ENCODE measurements at places on chromosomes 1 and 21. TPM values are rescaled to one million over a fixed set of nuclear protein-coding genes. Genes with fewer than 3 reads are reported as not detected.

GRCh38 chr1:66316464-66317247, 217.3 kb upstream of the SGIP1 start:
- no peak for DNase-seq

GRCh38 chr1:193005785-193006184, 53.4 kb downstream of the UCHL5 start:
- no peak for DNase-seq

GRCh38 chr1:232248276-232248820, 381.6 kb downstream of the SIPA1L2 start:
- DNase-seq: no peak

- no peak for DNase-seq
Observed at GRCh38 chr1:33361532-33362235, 40.8 kb upstream of the A3GALT2 start.

DNA sequence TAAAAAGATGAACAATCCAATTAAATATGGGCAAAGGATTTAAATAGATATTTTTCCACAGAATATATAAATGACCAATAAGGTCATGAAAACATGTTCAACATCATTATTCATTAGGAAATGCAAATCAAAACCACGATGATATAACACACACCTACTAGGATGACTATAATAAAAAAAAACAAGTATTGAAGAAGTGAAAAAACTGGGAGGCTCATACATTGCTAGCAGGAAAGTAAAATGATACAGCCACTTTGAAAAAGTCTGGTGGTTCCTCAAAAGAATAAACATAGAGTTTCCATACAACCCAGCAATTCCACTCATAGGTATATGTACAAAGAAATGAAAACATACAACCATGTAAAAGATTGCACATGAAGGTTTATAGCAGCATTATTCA, 75.7 kb upstream of the RAB4A start:
- no peak for DNase-seq

GRCh38 chr1:214349781-214350180, 68.8 kb downstream of the SMYD2 start:
- DNase-seq: no peak

Gene SLC37A1
- 5.9 TPM for total RNA-seq

DNA sequence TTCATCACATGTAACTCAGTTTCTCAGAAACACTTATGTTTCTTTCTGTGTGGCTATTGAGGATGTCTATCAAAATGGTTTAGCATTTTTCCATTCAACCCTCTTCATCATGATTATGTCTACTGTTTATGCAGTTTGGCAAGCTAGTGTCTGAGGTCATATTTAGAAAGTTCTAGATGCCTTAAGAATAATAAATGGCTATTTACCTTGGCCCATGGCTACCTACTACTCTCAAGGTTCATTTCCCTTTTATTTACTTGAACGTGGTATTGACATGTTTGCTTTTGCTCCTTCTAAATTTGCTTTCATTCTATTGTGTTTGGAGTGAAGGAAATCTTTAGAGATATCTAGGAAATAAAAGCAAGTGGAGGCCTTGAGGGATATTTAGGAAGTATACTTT, 193.7 kb upstream of the OLFM3 start:
- DNase-seq: no peak

Gene RNF186
- not detected for total RNA-seq

- DNase-seq: peak; percentile 49
Observed at GRCh38 chr1:12454406-12455391, 163.3 kb downstream of the DHRS3 start.

Gene UBE4B
- total RNA-seq: 19.3 TPM

Gene C1QTNF12
- total RNA-seq: 0.40 TPM

Gene SLC22A15
- 3.2 TPM for total RNA-seq

Gene OR2L5
- total RNA-seq: not detected

Gene MRPL37
- 135 TPM for total RNA-seq

DNA sequence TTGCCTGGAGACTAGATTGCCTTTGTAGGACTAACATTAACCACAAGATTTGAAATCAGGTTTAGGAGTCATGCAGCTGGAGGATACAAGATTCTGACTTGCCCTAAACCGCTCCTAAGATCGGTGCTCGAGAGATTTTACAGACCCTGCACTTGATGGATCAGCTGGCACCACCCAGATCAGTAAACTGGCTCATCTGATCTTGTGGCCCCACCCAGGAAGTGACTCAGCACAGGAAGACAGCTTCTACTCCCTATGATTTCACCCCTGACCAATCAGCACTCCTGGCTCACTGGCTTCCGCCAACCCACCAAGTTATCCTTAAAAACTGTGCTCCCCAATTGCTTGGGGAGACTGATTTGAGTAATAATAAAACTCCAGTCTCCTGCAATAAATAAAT, 876 bp upstream of the CATSPERE start:
- DNase-seq: peak; percentile 39

DNA sequence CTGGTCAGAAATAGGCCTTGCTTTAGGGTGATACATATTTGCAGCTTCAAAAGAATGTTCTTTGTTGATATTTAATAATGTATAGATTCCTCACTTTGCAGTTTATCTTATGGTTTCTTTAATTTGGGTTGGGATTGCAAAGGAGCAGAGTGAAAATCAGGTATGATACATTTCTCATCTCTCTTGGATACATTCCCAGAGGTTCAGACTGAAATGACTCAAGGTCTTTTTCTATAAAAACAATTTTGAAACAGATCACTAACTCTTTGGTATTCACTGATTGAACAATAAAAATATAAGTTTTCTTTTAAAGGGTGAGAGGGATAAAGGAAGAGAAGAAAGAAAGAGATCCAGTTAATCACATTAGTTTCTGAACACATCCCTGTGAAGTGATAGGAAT, 606.5 kb upstream of the CAMK1G start:
- DNase-seq: no peak

Gene CYP4Z1
- not detected for total RNA-seq

- no peak for DNase-seq
Observed at GRCh38 chr1:183986941-183987340, 50.6 kb downstream of the COLGALT2 start.

DNA sequence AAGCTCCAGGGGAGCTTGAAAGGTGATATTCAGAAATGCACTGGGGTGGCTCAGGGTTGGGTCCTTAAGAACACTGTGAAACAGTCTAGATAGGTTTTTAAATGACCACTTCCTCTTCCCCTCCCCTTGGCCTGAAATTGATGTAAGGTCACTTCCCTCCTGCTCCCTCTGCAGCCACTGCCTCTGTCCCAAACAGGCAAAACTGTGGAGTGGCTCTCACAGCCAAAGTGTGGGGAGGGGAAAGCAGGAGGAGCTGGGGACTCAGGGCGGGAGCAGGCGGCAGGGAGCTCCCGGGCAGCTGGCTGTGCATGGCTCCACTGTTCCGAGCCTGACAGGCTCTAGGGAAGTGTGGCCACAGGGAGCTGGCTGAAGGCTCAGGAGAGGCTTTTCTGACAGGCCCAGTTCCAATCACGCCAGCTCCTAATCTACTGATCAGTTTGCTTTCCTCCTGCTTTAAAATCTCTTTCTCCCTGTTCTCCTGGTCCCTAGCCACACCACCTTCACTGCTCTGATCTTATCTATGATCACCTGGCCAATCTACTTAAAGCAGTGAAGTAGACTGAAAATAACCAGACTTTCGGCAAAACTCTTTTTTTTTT, 5.1 kb upstream of the CSRP1 start:
- no peak for DNase-seq

Gene NOC2L
- 330 TPM for total RNA-seq

- DNase-seq: peak; percentile 26
Observed at GRCh38 chr1:192311281-192311680, 5.5 kb upstream of the RGS21 start.

Gene TMPRSS15
- 0.07 TPM for total RNA-seq

DNA sequence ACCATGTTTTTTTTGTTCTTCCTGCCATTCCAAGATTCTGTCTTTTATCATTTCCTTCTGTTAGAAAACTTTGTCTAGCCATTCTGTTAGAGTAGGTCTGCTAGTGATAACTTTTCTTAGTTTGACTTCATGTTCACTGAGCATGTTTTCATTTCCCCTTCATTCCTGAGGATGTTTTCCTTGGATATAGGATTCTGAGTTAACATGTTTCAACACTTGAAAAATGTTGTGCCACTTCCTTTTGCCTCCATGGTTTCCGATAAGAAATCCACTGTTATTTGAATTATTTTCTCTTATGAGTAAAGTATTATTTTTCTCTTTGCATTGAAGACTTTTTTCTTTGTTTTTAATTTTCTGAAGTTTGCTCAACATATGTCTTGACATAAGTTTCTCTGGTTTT, 66.7 kb downstream of the ATP1A1 start:
- DNase-seq: no peak
